Right atrium auricular region (tissue), 2 donors: ENCODE measurements at places on chromosomes 12 and 14. TPM values are rescaled to one million over a fixed set of nuclear protein-coding genes. Genes with fewer than 3 reads are reported as not detected.

GRCh38 chr14:101187816-101188570 is 284.5 kb upstream of the RTL1 start:
- peak; percentile 50 for DNase-seq

- DNase-seq = no peak
Observed at GRCh38 chr14:56092763-56093162, 25.4 kb upstream of the PELI2 start.

GRCh38 chr14:67285876-67286452 is 44.7 kb downstream of the PALS1 start:
- DNase-seq = no peak

GRCh38 chr12:97005646-97006045 is 98.6 kb downstream of the NEDD1 start:
- DNase-seq = no peak

- no peak for DNase-seq
Observed at GRCh38 chr12:121678305-121678704, 8.9 kb upstream of the MORN3 start.

- DNase-seq = no peak
Observed at GRCh38 chr12:131673888-131674257, 37.0 kb upstream of the SFSWAP start.

GRCh38 chr12:124727922-124728321 is 135.7 kb downstream of the SCARB1 start:
- DNase-seq = no peak

- DNase-seq = no peak
Observed at GRCh38 chr14:55114720-55115119, 14.3 kb upstream of the LGALS3 start.

GRCh38 chr14:102902086-102902485 is 20.4 kb upstream of the AMN start:
- DNase-seq = no peak

DNA sequence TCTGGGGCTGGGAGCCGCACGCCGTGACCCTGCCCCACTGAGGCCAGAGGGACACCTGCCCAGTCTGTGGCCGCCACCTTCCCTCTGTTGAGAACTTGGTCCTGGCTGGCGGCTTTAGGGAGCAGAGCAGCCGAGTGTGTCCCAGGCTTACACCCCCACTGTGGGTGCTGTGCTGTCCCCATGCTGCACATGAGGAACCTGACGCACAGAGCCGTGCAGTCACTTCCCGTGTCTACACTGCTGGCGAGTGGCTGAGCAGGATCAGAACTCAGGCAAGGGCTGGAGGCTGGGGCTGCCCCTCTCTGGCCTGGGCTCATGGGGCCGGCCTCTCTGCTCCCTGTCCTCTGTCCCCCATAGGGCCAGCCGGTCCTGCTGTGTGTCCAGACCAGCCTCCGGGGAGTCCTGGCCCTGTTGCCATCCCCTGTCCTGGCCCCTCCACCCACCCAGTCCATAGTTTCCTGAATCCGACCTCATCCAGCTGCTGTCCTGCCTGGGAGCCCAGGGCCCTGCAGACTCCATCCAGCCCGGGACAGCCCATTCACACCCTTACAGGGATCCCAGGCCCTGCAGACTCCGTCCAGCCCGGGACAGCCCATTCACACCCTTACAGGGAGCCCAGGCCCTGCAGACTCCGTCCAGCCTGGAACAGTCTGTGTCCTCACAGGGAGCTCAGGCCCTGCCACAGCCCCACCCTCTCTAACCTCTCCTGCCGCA is 10.3 kb downstream of the FBRSL1 start:
- no peak for DNase-seq

- DNase-seq = no peak
Observed at GRCh38 chr14:77722301-77722700, 14.4 kb downstream of the SLIRP start.

GRCh38 chr12:75994069-75994740 is 37.4 kb downstream of the PHLDA1 start:
- DNase-seq = no peak

DNA sequence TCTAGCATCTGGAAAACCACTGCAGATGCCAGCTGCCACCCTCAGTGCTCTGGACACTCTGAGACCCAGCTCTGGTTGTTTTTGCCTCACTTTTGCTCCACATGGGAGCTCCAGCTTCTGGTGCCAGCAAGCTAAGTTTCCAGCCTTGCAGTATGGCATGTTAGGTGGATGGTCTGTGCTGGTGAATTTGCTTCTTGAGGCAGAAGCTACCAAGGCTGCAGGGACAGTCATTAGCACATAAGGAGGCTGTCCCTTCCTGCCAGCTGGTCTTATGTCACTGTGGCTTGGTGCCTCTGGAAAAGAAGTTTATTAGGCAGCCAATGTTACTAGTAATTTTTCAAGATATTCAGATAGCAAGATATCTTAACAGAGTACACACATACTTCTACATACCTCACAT is 64.2 kb upstream of the CSRP2 start:
- DNase-seq = no peak

DNA sequence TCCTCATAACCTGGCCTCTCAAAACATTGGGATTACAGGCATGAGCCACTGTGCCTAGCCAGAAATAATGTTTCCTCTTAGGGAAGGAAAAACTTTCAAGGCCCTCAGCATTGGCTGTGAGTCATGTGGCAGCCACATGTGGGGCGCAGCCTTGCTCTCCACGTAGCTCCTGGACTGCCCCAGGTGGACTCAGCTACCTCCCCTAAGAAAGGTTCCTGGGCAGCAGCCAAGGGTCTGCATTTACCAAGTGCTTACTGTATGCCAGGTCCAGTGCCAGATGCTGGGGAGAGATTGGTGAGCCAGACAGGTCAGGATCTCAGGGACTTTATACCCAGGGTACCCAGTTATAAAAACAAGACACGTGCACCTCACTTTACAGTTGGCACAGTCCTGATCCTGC is 3.7 kb upstream of the TRPV4 start:
- DNase-seq = no peak

Gene ETFBKMT
- 2.2 TPM for total RNA-seq

Gene GLI1
- total RNA-seq = 1.2 TPM

Gene TAS2R8
- not detected for total RNA-seq

Gene ANG
- total RNA-seq = 4.4 TPM

Gene RASSF9
- 2.2 TPM for total RNA-seq

Gene BHLHE41
- total RNA-seq = 13.4 TPM

Gene NEK9
- 49.2 TPM for total RNA-seq

Gene CAPZA3
- not detected for total RNA-seq

Gene FGF6
- total RNA-seq = not detected
